ENCODE measurements at places on chromosomes 5 and 9.

DNA sequence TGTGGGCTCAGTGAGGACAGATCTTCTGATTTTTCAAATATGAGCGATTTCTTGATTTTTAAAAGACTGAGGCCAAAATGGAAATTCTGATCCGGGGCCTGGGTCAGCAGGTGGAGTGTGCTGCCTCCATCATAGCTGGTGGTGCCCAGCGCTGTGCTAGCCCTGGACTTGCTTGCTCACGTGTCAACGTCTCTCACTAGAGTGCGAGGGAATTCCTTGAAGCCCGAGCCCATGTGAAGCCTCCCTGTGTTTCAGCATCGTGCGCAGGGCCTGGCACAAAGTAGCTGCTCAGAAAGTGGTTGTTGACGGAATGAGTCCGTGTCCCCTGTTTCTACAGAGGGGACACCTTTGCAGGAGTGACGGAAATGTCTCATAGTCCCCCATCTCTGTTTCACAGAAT lies 50.5 kb downstream of the RGS3 start:
- no peak for DNase-seq

- DNase-seq, result no peak
Measured at GRCh38 chr5:88761269-88761850, 121.6 kb downstream of the MEF2C start.

DNA sequence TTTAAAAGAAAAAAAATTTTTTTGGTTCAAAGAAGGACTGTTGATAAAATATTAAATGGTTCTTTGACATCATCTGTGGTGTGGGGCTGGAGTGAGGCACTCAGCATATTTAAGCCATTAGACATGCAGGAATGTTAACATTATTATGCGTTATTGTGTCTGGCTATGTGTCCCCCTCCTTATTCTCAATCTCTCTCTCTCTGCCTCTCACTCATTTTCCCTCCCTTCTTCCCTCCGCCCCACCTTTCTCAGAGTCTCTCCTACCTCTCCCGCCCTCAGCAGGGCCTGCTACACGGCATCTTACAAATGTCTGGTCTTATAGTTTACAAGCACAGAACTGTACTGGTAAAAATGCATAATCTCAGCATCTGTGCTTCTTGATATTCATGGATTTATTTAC lies 287.8 kb upstream of the TMEM161B start:
- no peak for DNase-seq

- DNase-seq, result no peak
Measured at GRCh38 chr9:72257814-72258213, 107.2 kb downstream of the ZFAND5 start.

DNA sequence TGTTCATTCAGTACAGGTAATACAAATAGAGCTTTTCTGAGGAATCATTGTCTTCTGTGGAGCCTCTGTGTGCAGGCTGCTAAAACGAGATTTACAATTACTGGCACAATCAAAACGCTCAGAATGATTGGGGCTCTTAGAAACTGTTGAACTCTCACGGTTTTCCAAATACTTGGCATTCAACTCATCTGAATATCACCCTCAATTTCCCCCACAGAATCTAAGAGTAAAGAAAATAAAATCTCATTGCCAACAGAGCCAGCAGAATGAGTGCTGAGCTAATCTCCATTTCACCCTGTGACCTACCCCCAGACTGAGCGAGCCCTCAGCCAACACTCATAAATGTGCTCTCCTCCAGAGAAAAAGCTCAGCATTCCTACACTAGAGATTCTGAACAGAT lies 35.3 kb upstream of the TMED7 start:
- no peak for DNase-seq

DNA sequence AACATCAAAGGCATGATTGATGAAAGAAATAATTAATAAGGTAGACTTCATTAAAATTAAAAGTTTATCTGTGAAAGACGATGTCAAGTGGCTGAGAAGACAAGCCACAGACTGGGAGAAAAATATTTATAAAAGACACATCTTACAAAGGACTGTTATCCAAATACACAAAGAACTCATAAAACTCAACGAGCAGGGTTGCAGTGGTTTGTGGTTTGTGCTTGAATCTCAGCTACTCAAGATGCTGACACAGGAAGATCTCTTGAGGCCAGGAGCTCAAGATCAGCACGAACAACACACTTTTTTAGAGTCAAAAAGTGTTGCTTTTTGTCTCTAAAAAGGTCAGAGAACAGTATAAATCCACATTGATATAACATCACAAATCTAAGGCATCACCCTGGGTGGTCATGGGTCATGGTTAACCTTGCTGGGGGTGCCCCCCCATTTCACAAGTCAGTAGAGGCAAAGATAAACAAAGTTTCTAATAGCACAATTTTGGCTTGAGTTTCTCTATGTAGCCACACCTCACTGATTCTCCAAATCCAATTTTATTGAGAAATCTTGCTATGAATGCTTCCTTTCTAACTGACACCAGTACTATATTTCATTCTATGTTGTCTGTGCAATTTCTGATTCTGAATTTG lies 342.9 kb upstream of the RPS23 start:
- DNase-seq, result no peak

DNA sequence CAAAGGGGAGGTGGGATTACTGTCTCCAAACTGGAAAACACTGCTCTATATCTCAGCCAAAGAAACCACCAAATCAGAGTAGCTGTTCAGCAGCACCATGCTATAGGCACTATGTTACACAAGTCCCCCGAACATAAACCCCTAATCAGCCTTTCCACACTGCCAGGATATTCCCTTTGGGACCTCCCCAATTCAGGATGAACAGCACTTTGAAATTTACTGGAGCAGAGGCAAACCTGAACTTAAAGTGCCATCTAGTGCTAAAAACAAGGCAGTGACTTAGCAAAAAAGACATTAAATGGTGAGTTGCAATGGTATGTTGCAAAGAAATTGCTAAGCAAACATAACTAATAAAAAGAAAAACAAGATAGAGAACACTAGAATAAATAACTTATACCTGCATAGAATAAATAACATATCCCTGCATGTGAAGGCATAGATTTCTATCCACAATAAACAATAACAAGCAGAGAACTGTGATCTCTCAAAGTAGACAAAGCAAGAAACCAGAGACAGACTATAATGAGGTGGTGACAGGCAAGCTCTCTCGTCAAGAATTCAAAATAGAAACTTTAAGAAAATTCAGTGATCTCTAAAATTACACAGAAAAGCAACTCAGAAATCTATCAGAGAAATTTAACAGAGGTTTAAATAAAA lies 584.4 kb upstream of the ACO1 start:
- DNase-seq, result no peak

GRCh38 chr5:145792840-145793239 lies 42.3 kb downstream of the PRELID2 start:
- no peak for DNase-seq

- DNase-seq, result no peak
Measured at GRCh38 chr5:149027636-149028035, 35.2 kb downstream of the SH3TC2 start.

GRCh38 chr5:111933086-111933485 lies 176.1 kb upstream of the NREP start:
- DNase-seq, result no peak

DNA sequence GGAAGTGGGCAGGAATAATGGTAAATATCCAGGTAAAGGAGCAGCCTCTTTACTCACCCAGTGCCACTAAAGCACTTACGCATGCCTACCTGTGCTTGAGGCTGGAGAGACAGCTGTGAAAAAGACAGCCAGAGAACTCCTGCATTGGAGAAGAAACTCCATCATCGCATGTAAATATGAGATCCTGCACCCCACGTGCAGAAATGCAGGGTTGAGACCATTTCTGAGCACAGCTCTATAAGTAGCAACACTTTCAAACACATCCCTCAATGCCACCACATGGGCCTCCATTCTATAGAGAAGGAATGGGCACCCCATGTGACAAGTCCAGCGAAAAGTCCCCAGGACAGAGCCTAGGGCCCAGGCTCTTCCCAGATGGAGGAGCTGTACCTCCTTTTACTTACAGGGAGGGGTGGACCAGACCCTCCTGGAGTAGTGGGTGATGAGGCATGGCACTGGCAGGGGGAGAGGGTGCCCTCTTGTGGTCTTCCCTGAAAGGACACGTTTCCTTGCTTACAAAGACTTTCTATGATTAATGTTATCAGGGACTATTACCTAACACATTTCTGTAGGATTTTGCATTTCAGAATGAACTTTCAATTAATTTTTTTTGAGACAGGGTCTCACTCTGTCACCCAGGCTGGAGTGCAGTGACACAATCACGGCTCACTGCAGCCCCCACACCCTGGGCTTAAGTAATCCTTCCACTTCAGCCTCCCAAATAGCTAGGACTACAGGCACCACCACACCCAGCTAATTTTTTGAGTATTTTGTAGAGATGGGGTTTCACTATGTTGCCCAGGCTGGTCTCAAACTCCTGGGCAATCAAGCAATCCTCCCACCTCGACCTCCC lies 55.3 kb upstream of the IL17B start:
- peak; percentile 14 for DNase-seq

- no peak for DNase-seq
Measured at GRCh38 chr9:125998837-125999503, 251.8 kb downstream of the PBX3 start.

GRCh38 chr9:107733523-107733894 lies 243.9 kb upstream of the KLF4 start:
- DNase-seq, result no peak

GRCh38 chr5:127358284-127358683 lies 67.7 kb downstream of the MEGF10 start:
- DNase-seq, result no peak

DNA sequence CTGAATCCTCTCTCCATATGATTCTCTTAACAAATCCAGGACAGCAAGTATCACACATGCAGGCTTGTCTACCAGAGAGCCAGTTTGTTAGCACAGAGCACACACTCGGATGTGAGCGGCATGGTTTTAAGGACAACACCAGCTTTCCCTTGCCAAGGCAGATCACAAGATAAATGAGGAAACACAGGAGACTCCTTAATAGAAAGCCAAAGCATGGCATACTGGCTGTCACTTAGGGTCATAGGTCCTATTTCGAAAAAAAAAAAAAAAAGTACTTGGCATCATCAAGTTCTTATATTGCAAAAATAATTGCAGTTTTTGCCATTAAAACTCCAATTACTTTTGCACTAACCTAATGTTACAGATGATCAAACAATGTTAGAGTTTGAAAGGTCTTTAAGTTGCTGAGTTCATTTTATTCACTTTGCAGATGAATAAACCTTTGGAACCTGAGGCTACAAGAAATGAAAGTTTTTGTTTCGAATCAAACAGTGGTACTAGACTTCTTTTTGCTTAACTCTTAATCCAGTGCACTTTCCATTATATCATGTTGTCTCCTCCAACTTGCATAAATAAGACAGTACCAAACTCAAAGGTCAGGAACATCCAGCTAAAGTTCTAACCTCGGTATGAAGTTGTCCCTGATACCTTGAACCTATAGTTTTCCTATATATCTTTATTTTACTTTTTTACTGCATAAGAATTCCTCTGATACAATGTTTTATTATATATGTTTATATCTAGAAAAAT lies 138.5 kb downstream of the MPDZ start:
- DNase-seq, result no peak

GRCh38 chr5:68225188-68225910 lies 9.8 kb downstream of the PIK3R1 start:
- DNase-seq, result no peak

DNA sequence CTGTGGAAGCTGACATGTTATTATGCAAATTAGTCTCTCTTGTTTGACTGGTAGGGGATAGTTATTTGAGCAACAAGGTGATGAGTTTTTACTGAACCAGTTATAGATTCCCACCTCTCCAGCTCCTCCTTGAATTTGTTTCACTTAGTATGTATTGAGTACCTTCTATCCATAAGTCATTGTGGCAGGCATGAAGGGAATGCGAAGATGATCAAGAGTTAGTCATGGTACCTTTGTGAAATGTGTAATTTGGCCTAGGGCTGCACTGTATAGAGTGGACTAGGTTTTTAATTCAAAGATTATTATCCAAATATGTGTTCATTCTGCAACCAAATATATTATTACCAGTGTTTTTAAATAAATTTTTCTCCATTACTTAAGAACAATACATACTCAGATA lies 110.1 kb downstream of the HACD4 start:
- DNase-seq, result no peak

DNA sequence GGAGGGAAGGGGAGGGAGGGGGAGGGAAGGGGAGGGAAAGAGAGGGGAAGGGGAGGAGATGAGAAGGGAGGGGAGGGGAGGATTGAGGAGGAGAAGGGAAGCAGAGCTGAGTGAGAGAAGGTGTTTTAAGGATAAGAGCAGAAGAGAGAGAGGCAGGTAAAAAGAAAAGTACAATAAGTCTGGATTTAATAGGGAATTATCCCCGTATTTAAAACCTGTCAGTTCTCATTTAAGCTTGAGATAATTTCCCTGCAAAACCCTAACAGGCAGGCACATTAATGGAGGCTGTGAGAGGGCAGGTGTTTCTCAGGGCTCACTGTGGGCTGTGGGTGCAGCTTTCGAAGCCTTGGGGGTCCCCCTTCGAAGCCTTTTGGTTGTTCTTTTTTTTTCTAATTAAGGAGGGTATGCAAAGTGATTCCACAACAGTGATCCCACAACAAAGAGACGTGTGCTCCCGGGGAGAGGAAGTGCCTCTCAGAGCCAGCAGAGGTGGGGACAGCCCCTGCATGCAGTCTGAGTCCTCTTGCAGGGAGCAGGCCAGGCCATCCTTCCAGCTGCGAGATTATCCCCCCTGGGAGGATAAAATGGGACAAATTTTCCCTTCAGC lies 317.9 kb upstream of the IRX1 start:
- DNase-seq, result no peak

- DNase-seq, result no peak
Measured at GRCh38 chr5:9279774-9280173, 266.1 kb downstream of the SEMA5A start.

DNA sequence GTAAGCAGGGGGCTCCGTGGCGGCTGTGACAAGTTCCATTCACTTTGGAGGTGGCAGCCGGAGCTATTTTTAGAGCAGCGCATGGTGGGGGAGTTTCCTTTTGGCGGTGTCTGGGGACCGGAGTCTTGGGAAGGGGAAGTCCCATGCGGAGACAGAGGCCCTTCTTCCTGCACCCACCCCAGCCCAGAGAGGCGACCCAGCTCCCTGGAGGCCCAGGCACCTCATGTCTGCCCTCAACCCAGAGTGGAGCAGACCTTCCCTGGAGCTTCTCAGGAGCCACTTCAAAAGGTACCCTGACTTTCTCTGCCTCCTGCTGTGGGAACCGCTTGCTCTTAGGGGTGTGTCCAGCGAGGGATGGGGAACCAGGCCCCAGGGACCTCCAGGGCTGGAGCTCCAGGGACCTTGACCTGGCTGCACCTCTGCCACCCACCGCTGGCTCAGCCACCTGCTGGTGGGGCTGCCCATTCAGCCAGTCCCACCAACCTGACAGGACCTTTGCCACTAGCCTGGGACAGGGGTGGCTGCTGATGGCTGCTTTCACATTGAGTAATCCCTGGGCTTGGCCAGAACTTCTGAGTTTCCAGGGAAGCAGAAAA lies 34.1 kb downstream of the NEK6 start:
- no peak for DNase-seq

DNA sequence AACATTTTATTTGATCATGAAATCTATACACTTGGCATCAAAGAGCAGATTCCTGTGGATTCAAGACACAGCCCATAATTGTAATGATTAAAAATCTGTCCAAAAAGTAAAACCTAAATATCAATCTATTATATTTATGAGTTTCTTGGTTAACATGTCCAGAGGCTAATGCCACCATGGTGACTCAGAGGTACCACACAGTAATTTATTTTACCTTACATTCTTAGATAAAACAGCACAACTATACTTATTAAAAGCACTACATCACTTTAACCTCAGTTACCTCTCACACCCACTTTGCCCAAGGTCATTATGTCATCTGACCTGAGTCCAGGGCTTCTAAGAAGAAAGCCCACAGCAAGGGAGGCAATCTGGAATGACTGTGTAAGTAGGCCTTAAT lies 519.2 kb downstream of the RASEF start:
- no peak for DNase-seq

Data from activated naive CD4-positive, alpha-beta T cell (primary cell).